ENCODE measurements at places on chromosomes 4 and X. TPM values are rescaled to one million over a fixed set of nuclear protein-coding genes. Genes with fewer than 3 reads are reported as not detected.

DNA sequence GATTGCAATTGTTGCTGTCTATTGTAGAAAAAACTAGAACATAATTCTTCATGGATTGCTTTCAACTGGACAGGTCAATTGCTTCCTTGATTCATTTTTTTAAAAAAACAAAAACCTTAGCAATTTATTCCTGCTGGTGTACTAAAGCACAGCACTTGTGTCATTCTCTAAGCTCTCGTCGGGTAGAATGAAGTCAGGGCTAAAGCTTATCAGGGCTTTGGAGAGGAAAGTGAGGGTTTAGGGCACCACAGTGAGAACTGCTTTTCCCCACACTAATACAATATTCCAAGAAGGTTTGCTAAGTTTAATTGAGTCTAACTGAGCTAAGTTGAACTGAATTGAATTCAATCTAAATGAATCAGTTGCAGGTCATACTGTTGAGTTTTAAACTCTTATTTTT is 76.4 kb upstream of the TLR3 start:
- no peak for DNase-seq

DNA sequence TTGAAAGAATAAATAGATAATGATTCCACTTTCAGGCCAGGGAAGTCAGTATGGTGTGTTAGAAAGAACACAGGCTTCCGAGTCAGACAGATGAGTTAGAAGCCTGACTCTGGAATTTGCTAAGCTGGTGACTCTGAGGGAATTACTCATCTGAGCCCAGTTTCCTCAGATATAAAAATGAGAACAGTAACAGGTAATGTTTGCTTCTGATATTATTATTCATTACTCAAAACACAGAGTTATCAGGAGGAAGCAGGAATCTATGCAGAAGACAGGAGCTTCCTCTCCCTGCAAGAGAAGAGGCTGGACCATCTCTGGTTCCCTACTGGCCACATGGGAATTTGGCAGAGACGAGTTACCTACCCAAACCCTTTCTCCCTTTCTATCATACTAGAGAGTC is 163.1 kb downstream of the EVC2 start:
- DNase-seq, result no peak

DNA sequence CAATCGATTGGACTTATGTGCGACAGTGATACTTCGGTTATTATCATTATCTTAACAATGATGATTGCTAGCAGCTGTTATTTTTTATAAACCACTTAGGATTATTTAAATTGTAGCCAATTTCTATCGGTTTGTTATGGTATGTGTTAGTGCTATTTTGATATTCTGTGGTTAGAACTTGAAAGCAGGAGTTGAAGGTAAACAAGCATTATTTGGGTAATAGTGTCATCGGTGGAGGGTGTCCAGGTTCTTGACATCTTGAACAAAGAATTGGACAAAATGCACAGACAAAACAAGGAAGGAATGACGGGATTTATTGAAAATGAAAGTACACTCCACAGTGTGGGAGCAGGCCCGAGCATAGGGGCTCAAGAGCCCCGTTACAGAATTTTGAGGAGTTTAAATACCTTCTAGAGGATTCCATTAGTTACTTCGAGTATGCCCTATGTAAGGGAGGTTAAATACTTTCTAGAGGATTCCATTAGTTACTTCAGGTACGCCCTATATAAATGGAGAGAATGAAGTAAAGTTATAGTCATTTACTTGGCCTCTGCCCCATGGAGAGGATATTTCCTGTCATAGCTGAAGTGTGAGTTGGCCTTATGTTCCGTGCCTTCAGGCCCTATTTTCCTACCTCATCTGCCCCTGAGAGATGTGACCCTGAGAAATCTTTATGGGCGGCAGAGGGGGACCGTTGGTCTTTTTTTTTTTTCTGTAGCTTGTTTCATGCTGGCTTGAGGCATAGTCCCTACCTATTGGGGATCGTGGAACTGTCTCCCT is 13.1 kb downstream of the MOB1B start:
- no peak for DNase-seq

The AREG gene
- total RNA-seq, result not detected

The BGN gene
- total RNA-seq, result 0.16 TPM
